ENCODE measurements at places on chromosomes 5 and 9.

DNA sequence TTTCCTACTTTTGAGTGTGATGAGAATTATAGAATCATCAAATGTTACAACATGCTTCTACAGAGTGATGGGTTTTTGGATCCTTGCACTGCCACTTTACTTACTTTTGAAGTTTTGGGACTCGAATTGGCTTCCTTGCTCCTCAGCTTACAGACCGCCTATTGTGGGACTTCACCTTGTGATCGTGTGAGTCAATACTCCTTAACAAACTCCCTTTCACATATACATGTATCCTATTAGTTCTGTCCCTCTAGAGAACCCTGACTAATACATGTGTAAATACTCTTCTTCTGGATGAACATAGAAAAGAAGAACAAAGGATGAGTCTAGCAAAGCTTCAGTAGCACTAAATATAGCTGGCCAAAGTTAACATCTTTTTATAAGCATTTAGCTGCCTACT is 98.7 kb upstream of the PDE4D start:
- DNase-seq: no peak

DNA sequence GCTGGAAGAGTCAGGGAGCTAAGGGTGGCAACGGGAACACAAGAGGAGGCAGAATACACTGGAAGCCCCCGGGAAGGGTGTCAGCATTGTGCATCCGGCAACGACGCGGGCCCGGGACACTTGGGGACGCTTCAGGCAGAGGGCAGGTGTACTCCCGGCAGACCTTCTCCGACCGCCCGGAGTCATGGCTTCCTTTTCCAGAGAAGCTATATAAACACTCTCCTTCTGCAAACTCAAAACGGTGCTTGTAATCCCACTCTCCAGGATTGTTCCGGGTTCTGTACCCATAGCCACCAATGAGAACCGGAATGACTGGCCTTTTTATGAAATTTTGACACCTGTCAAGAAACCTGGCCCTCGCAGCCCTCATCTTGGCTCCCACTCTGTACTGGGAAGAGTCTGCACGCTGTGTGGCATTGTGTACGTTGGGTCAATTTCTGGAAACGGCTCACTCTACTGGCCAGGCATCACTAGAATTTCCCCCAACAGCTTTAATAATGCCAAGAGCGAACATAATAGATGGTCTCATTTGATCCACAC is 462 bp upstream of the MCC start:
- no peak for DNase-seq

DNA sequence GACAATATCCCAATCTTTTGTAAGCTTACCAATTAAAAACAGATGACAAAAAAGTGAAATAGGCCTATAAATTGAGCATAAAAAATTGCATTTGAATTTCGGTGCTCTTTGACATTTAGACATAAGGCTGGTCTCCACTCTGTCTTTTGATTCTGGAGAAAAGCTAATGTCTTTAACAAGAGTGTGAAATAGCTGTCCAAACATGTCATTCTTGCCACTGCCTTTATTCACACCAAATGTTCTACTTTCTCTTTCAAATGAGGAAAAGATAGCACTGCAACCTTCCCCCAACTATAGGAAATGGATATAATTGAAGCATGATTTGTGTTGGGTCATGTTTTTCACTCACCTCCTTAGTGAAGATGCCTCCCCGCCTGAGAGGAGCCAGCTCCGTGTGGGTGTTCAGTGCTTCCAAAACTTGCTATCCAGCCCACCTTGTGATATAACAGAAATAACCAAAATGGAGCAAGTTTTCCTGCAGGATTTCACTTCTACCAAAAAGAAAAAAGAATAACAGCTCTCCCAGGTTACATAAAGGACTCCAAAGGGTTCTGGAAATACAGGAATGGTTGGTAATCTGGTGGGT is 55.2 kb upstream of the STK32A start:
- DNase-seq: no peak

GRCh38 chr5:108278285-108279240 is 103.3 kb downstream of the FBXL17 start:
- no peak for DNase-seq

DNA sequence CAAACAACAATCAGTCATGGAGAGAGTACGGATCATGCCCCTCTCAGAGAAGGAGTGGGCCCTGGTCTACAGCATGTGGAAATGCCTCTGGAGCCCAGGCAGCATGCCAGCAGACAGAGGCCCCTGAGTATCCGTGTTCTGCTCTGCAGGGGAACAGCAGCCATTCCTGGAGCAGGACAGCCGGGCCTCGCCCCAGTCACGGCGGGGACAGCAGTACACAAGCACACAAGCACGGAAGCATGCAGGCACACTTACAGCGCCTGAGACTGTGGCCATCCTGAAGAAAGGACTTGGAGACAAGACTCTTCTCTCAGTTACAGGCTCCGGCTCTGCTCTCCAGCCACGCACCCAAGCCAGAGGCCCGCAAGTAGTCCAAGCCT is 102.6 kb upstream of the ALDH1B1 start:
- DNase-seq: no peak

GRCh38 chr9:86141843-86142242 is 42.5 kb upstream of the GOLM1 start:
- DNase-seq: no peak
